ENCODE measurements at places on chromosomes 2 and 18. TPM values are rescaled to one million over a fixed set of nuclear protein-coding genes. Genes with fewer than 3 reads are reported as not detected.

MXD1 gene
- 7.0 TPM for total RNA-seq

UGT1A8 gene
- 0.46 TPM for total RNA-seq

IL1F10 gene
- total RNA-seq: not detected

CCDC74B gene
- 8.6 TPM for total RNA-seq

EPB41L5 gene
- 14.0 TPM for total RNA-seq

STPG4 gene
- not detected for total RNA-seq

MARCHF4 gene
- total RNA-seq: 1.9 TPM

C2orf68 gene
- 26.6 TPM for total RNA-seq

GRHL1 gene
- total RNA-seq: 9.3 TPM

ADD2 gene
- 16.0 TPM for total RNA-seq
